GM12864 (cell line): ENCODE measurements at places on chromosomes 7 and 10.

- no peak for DNase-seq
Measured at GRCh38 chr10:44889834-44890233, 21.3 kb upstream of the TMEM72 start.

DNA sequence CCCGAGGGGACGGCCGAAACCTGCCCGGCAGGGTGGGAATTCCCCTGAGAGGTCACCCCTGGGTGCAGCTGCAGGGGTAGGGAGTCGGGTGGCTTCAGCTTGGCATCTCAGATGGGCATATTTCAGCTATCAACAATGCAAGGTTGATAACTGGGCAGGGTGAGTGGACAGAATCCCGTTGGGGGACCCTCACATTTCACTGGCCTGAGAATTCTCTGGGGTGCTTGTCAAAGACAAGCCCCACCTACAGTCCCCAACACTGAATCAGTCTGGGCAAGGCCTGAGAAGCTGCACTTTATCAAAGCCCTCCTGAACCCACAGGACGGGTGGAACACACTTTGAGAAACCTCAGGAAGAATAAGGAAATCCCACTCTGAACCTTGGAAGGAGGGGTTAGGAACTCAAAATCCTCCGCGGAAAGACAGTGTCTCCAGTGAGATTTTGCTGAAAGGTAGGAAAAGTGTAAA lies 3.1 kb downstream of the RGS10 start:
- DNase-seq, result no peak

GRCh38 chr7:68155676-68156075 lies 1159.0 kb downstream of the TYW1 start:
- no peak for DNase-seq

- DNase-seq, result no peak
Measured at GRCh38 chr10:62869958-62870357, 53.8 kb upstream of the EGR2 start.

- DNase-seq, result no peak
Measured at GRCh38 chr10:122142641-122143237, 128.4 kb upstream of the BTBD16 start.

DNA sequence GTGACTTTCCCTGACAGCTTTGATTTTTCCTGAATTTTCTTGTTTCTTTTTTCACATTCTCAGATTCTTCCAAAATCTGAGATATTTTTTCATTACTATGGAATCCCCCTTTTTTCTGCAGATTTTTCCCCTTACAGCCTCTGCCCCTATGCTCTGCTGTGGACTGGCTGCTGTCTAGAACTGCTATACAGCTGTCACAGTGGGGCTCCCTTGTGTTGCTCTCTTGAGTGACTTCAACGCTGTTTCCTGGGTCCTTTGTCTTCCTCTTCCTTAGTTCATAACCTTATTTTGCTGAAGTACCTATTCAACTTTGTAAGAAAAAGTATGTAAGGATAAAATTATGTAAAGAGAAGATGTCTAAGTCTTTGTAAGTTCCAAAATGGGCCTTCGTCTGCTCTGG lies 234.1 kb upstream of the YAE1 start:
- DNase-seq, result no peak

DNA sequence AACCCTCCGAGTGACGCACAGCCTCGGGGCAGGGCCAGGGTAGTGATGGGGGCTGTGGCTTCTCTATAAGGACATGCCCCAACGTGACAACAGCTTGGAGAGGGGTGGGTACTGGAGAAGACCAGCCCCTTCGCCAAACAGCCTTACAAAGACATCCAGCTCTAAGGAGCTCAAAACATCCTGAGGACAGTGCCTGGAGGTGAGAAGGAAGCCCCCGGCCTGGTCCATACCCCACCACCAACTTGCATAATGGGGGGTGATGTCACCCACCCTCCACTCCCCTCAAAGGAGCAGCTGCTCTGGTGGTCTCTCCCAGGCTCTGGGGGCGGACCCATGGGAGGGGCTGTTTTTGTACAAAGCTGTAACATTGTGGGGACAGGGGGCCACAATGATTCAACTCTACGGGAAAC lies 15.1 kb downstream of the PRSS2 start:
- no peak for DNase-seq

GRCh38 chr7:125908711-125909110 lies 979.1 kb upstream of the POT1 start:
- DNase-seq, result no peak

- DNase-seq, result no peak
Measured at GRCh38 chr10:95831515-95831914, 75.6 kb downstream of the ENTPD1 start.

DNA sequence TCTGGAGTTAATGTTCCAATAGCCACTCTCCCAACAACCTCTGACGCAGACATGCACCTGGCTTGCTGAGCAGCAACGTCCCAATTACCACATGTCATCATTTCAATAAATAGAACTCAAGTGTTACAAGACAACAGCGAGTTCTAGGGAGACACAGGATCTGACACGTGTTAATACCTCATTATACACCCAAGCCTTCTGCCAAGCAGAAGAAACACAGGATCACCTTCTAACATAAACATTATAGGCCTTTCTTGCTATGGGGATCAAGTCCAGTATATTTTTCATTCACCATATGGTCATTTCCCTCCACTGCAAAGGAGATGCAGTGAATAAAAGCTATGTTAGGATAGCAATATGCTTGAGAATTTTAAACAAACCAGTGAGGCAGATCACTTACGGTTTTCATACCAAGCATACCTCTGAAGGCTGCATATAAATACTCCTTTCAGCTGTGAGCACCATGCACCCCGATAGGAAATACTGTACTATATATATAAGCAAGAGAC lies 74.2 kb downstream of the JAZF1 start:
- no peak for DNase-seq

DNA sequence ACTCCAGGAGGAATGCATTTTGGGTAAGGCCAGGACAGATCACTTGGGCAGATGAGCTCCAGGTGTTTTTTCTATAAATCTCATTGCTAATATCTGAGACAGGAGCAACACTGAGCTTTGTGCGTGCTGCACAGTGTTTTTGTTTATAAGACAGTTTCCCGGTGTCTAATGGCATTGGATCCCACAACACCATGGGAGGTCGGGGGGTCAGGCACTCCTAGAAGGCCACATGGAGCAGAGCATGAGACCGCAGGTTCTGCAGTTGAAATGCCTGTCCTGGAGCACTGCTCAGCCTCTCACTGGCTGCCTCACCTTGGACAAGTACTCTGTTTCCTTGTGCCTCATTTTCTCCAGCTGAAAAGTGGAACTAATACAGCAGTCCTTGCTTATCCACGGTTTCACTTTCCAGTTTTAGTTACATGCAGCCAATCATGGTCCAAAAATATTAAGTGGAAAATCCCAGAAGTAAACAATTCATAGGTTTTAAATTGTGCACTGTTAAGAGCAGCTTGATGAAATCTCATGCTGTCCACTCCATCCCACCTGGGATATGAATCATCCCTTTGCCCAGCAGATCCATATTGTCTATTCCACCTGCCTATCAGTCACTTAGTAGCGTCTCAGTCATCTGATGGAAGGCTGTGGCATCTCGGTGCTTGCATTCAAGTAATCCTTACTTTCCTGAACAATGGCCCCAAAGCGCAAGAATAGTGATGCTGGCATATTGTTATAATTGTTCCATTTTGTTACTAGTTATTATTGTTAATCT lies 35.2 kb downstream of the ATXN7L1 start:
- no peak for DNase-seq

GRCh38 chr10:71241114-71241829 lies 28.9 kb downstream of the UNC5B start:
- no peak for DNase-seq

DNA sequence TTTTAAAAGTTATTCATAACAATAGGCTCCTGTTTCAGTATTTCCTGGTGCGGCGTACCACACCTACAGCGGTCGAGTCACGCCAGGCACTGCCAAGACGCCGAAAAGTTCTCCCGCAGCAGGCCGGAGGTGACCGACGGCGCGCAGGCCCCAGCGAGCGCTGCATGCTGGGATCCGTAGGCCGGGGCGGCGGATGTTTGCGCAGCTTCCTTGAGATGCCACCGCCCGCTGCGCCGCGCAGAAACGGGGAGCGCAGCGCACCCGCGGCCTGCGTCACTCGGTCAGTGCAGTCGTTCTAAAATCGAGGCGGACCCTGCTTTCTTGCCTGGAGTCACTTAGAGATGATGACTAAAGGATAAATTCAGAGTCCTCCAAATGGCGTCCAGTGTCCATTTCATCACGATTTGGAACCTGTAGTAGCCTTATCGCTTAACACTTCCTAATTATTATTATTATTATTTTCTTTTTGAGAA lies 1.3 kb upstream of the KIF11 start:
- peak; percentile 82 for DNase-seq

DNA sequence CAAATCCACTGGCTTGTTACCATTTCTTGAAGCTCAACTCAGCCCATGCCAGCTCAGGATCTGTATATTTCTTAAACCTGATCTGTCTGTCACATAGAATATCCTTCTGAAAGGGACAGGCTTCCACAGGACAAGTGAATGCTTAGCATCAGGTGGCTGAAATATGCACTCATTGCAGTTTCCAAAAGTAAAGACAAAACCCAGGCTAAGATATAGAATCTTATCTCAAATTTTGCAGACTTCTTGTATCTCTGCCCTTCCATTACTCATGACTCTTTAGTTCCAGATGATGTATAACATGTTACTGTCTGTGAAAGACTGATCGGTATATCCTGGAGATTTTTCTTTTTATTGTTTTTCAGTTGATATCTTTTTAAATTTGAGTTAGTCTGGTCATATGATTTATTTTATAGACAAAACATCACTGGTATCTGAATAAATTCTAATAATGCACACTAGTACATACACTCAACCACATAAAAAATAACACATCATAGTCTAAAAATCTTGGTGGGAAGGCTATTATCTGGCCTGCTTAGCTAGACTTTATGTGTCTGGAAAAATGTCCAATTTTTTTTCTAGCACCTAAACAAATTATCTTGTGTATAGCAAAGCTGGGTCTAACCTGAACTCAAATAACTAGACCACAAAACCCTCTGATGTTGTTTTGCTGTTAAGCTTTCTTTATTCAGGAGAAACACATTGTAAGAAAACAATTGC lies 182.6 kb downstream of the ADAM12 start:
- DNase-seq, result no peak

DNA sequence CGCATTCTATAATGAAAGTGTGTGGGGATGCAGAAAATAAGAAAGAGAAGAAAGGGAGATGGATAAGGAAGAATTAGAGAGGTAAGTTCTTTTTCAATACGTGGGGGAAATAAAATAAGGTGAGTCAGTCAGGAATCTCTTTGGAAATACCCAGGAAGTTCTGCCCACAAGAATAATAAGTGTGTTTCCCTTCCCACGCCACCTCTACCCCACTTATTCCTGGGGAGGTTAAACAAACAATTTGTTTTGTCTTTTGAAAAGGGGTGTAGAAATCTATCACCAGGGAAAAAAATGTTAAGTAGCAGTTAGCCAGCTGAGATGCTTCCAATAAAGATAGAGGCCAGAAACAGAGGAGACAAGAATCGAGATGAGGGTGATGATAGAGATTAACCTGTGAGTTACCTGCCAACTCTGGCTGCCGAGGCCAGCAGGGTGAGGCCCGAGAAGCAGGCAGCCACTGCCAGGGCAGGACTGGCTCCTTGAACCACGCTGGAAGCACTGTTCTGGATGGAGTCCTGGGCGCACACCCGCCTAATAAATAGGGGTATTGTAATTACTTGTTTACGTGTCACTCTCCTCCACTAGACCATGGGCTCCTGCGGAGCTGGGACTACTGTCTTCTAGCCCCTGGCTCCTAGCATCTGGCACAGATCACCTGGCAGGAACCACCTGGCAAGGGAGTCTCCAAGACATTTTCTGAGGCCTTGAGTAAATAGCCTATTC lies 191.3 kb downstream of the FGFR2 start:
- no peak for DNase-seq

DNA sequence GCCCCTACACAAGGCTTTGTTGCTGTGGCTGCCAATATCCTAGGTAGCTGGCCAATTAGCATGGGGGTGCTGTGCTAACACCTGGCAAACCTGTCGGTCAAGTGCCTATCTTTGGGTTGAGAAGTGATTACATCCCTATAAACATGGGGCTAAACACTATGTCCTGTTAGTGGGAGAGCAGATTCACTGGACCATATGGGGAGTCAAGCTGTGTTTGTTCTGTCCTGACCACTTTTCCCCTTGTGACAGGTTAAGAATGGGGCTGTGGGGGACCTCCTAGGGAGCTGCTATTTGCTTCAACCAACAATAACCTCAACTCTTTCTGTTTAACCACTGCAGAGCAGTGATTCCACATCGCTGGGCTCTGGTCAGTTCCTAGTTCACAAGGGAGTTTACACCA lies 151.5 kb upstream of the AOAH start:
- no peak for DNase-seq

DNA sequence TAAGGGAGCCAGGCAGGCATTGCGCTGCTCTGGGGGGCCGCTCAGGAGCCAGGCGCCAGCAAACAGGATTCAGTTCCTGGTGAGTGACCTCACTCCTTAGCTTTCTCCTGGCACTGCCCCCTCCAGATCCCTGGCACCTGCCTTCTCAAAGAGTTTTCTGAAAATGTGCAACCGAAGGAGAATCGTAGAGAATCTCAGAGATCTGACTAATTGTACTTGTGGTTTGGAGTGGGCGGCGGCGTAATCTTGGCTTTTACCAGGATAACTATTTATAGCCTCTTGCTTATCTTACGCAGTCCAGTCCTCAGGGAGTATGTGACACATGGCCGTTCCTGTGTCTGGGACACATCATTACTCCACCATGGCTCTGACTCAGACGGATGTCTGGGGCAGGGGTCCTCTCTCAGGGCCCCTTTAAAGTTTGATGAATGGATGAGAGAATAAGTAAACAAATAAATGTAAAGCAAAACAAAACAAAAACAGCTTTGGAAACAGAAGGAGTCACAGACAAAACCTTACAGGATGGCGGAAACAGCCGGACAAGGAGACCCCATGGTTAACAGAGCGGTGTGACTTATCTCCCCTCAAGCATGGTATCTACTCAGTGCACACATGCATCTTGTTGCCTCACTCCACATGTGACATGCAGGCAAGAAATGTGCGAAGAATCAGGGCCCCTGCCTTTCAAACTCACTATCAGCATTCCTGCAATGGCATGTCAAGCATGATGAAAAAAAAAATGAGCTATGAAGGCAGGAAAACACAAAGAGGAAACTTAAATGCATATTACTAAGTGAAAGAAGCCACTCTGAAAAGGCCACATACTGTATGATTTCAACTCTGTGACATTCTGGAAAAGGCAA lies 99.7 kb downstream of the TNS3 start:
- DNase-seq, result no peak

GRCh38 chr10:132593389-132593788 lies 55.8 kb downstream of the INPP5A start:
- DNase-seq, result peak; percentile 40
